ENCODE measurements at places on chromosomes 7 and 10. TPM values are rescaled to one million over a fixed set of nuclear protein-coding genes. Genes with fewer than 3 reads are reported as not detected.

- no peak for DNase-seq
These were observed 111.2 kb downstream of the PTPRN2 start for GRCh38 chr7:158476331-158476932.

- no peak for DNase-seq
These were observed 20.7 kb downstream of the SLC16A9 start for GRCh38 chr10:59688921-59689351.

DNA sequence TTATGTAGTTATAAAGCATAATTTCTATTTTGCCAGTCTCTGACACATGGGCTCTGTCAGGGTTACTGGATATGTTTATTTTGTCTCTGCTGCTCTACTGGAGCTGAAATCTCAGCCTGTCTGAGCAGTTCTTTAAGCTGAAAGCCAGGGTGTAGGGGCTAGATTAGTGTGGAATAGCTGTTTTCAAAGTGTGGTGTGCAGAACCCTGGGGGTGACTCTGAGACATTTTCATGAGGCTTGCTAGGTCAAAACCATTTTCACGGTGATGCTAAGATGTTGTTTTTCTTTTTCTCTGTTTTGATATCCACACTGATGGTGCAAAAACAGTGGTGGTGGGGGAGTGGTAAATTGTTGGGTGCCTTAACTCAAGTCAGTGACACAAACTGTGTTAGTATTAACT is 45.5 kb downstream of the CREM start:
- no peak for DNase-seq

Gene LRRN3
- total RNA-seq: 0.81 TPM

- no peak for DNase-seq
These were observed 21.3 kb upstream of the NUB1 start for GRCh38 chr7:151320263-151320845.

Gene FAM53B
- total RNA-seq: 27.1 TPM

DNA sequence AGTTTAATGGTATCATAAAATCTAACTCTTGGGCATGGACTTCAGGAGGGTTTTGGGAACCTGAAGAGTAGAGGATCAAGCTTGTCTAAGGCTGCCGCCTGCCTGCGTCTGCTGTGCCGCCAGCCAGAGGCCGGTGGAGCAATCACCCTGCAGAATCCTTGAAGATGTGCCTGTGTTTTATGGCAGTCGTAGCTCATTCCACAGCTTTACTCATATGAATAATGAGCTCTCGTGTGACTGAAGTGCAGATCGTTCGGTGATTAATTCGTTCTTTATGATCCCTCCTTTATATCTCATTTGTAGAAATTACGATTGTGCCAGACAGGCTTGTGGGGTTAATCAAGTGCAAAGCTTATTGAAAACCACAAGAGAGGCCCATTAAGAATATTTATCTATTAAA is 100.8 kb downstream of the ACTR3B start:
- no peak for DNase-seq
